ENCODE measurements at places on chromosomes 2 and 18.

DNA sequence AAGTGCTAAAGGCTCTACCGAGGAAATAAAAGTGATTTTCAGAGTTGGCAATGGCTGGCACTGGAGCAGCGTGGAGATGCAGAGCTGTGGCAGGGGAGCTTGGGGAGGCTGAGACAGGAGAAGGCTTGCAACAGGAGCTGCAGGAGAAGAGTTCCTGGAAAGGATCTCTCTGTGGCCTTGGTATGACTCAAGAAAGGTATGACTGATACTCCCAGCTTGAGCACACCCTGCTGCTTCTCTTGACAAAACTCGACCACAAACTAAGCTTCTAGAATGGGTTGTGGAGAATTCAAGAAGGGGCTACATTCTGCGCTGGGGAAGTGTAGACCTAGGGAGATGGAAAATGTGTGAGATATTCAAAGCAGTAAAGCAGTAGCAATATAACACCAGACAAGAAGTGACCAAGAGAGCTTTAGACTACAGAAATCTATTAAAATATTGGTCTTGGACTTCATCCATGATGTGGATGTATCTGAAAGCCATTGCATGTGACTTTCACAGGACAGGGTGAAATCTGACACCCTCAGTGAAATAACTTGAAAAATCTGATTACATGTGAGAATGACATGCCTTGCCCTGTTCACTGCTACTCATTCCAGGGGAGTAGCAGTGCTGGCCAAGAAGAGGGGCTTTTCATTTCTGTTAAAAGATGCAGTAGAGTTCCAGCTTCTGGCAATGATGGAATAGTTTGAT, 41.5 kb downstream of the SUCLG1 start:
- DNase-seq, result no peak

DNA sequence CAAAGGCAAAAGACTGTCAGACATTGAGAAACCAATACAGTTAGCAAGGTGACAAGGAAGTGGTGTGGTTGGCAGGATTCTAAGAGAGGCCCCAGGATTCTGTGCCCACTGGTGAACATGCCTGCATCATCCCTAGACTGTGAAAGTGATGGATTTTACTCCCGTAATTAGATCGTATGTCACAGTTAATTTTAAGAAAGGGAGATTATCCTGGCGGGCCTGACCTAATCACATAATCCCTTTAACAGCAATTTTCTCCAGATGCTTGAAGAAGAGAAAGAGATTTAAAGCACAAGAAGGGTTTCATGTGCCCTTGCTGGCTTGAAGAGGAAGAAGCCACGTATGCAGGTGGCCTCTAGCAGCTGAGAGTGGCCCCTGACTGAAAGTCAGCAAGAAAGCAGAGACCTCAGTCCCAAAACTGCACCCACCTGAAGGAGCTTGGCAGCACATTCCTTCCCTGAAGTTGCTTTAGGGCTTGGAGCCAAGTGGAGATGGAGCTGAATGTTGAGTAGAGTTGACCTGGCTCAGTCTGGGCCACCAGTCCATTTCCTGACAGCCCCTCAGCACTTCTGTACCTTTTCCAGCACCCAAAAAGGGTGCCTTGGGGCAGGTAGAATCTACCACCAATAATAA, 49.1 kb downstream of the GTF3C3 start:
- no peak for DNase-seq

GRCh38 chr18:32724071-32724749, 48.6 kb downstream of the KLHL14 start:
- no peak for DNase-seq

GRCh38 chr2:16050261-16050907, 110.0 kb downstream of the MYCN start:
- no peak for DNase-seq

GRCh38 chr2:230134496-230135129, 65.9 kb upstream of the SLC16A14 start:
- DNase-seq, result no peak

DNA sequence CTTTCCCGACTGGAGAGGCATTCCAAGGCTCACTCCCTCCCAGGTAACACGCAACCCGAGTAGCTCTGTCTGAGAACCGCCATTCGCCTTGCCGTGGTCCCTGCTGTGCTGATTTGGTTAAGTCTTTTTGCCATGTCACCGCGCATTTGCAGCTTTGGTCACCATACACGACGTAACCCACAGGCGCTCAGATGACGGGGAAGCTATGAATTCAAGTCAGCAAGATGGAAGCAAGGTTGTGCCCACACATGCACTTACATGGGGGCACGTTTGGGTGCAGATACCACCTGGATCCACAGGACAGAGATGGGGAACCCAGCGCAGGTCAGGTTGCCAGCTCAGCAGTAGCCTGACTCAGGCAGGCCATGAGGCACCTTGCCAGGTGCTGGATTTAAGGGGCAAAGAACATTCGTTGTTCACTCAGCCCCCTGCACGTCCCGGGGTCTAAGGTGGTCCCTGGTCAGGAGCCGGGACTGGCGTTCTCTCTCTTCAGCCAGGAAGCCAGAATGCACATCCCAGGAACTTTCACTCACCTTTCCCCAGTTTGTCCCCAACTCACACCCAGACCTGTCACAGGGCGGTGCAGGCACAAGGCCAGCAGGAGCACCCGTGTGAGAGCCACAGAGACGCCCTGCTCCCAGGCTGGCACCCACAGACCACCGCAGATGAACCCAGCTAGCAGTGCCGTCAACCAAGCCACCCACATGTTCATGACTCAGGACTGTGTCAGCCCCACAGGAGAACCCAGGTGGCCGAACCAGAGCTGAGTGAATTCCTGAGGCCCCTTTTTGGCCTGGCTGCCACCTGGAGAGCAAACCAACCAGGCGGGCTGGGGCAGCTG, 19.9 kb downstream of the SNED1 start:
- peak; percentile 33 for DNase-seq

DNA sequence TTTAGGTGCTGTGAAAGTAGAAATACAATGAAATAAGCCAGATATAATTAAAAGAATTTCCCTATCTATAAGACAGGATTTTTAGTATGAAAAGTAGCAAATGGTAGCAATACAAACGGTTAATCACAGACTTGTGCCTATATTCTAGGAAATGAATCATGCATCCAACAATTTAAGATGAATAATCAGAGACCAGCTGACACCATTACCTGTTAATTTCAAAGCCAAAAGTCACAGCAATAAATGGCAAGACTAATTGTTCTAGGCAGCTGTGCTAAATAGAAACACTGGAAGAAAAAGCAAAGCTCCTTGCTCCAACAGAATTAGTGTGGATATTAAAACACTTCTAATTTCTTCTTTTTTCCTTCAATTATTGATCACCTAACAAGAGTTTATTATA, 35.1 kb upstream of the MPP4 start:
- DNase-seq, result no peak

GRCh38 chr2:183998797-183999190, 599.5 kb upstream of the ZNF804A start:
- DNase-seq, result no peak

- peak; percentile 61 for DNase-seq
Measured at GRCh38 chr2:71545572-71546274, 92.4 kb downstream of the DYSF start.

GRCh38 chr2:9918275-9918674, 33.2 kb upstream of the GRHL1 start:
- DNase-seq, result no peak

DNA sequence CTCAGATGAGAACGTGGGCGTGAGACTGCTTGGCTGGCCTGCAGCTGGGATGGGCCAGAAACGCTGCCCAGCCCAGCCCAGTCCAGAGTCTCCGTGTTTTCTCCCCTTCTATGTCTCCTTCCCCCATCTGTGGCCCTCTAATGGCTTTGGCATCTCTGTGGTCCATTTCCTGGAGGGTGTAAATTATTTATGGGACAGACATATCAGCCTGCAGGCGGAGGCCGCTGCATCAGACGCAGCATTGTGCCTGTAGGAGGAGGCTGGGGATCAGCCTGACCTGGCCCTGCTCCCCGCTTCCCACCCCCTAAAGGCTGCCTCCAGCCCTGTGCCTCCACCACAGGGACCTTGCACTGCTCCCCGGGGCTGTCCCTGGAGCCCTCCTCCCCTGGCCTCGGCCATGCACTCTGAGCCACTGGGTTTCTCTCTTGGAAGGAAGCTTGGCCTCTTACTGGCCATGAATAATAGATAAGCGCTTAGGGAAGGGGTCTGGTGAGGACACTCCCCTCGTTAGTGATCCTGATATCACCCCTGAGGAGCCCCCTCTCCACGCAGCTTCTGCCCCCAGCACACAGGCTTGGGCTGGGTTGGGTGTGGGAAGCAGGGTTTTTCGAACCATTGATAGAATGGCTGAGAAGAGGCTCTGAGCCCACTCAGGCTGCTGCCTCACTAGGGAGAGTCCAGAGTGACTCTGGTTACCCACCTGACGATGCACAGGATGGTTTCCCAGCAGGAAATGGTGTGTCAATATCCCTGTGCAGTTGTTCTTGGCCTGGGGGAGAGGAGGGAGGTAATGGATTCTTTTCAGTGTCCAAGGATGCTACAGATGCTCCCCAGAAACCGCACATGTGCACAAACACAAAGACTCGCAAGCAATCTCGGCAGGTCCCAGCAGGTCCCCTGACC, 185.5 kb downstream of the MYCN start:
- DNase-seq, result no peak

GRCh38 chr2:56009758-56010458, 86.3 kb upstream of the EFEMP1 start:
- no peak for DNase-seq

DNA sequence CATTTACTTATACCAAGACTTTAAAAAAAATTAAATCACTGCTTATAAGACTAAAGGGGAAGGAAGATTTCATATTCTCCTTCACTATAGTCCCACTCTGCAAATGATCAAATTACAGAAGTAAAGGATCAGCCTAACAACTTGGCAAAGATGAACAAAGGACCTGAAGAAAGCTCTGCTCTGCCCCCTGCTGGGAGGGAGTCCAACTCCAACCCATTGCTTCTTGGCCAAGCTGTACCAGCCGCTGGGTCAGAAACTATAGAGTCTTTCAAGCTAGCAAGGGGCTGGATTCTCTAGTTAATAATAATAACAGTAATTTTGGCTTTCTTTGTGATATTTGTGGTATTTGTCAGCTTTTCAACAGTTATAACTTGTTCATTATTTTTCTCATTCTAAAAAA, 927.0 kb upstream of the CRIM1 start:
- peak; percentile 24 for DNase-seq

DNA sequence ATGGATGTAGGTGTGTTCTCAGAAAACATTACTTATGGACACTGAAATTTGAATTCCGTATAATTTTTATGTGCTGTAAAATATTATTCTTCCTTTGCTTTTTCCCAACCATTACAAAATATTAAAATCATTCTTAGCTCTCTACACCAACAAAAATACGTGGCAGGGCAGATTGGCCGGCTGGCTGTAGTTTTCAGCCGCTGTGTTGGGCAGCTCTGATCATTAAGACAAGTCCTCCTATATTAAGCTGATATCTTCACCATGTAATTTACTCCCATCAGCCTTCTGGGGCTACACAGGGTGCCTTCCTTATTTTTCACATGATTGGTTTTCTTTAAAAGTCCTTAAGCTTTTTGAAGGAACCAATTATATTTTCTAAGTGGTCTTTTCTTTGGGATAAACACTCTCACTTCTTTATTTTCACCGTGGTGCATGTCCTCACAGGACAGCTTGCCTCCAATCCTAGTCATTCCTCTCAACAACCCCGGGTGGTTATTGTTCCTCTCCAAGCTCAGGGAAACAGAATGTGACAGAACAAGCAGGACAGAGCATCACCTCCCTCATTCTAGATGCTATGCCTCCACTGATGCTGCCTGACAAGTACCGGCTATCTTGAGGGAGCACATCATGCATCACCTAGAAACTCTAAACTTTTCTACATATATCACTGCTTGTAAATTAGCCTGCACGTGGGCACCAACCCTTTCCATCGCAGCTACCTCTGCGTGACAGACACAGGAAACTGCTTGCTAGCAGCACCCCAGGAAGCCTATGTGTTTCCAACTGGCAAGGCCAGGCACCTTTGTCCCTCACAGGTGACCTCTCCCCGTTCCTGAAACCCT, 362.3 kb downstream of the MYCN start:
- DNase-seq, result no peak

DNA sequence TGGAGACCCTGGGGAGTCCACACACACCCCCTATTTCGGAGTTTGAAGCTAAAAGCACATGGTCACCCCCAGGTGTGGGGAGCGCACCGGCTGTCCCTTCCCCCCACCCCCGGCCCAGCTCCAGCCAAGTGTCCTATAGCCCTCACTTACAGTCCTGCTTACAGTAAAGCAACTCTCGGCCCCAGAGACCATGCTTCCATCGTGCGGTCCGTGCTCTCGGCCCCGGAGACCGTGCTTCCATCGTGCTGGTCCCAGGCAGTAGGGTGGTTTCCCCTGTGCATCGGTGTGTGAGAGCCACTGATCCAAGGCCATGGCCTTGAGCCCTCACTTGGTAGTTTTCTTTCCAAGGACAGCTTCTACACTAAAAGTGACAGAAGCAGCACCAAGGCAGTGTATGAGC, 48.7 kb downstream of the GBX2 start:
- no peak for DNase-seq

DNA sequence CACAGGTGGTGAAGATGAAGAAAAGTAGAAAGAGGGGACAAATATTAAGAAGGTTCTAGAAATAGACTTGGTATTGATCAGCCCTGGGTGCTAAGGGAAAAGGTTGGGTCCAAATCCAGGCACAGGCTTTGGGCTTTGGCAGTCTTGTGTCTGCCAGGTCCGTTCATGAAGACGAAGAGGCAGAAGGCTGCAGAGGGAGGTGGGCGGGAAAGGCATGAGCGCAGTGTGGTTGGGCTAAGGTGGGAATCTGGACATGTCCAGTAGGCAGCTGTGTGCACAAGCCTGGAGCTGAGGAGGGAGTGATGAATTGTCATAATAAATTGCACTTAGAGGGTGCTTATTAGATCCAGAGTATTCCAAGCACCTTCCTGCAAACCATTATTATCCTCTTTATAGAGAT, 105.7 kb upstream of the TEX51 start:
- DNase-seq, result no peak

Data from activated T-cell treated with anti-CD3 and anti-CD28 coated beads, Interleukin-2, amount 50 U/mL, for 48 hours (primary cell).